ENCODE measurements at places on chromosomes 12 and 14.

DNA sequence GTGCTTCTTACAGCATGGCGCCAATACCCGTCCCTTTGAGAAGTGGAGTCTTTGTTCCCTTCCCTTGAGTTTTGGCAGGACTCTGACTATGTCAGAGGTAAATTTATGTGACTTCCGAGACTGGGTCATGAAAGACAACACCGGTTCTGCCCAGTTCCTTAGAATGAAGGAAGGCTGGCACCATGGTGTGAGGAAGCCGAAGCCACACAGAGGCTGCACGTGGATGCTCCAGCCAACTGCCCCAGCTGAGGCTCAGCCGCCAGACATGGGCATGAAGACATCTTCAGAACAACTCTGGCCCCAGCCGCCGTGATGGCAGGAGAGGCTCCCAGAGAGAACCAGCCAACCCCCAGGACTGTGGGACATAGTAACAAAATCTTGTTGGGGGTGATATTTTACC lies 111.2 kb downstream of the CALM1 start:
- DNase-seq, result no peak

DNA sequence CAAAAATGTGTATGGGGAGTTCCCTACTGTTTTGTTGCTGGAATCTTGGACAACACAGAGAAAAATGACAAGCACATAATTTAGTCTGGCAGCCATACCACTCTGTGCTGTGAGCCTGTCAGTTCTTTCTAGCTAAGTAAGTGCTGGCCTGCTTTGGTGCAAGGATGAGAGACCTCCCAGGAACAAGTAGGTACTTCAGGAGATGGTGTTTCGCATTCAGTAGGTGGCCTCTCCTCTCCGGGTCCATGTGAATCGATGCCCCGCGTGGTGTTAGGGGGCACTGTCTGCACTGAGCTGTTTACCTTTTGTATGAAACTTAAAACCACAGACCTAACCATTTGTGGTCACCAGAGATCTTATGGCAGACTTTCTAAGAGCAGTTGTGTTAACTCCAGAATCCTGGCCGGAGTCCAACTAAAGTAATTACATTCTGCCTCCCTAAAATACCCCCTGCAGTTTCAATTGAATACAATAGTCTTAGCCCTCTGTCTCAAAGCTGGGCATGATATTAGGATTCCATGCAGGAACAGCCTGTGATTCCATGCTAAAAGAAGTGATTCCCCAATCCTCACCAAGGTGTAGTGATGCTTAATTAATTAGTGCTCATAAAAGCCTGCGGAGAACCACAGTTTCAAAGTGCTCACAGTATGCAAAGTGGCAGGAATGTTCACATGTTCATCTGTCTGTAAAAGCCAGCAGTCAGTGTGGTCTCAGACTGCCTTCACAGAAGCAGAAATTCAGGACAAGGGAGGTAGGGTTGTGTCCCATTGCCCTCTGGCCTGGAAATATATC lies 64.2 kb downstream of the LLPH start:
- DNase-seq, result no peak

- no peak for DNase-seq
Observed at GRCh38 chr14:23605931-23606585, 27.5 kb upstream of the JPH4 start.

DNA sequence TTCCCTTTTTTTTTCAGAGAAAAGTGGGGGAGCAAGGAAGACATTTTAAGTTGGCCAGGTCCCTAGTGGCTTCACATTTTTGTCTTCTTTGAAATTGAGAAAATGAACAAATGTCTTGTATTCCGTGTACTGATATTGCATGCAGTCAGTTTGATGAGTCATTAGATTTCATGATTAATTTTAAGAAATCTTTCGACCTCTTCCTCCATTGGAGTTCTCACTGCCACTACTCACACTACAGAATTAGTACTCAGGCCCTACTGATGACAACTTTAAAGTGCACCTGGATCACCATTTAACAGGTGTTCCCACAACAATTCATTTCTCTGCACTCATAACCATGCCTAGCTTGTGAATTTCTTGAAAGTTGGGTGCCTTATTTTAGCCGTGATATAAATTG lies 50.5 kb downstream of the SAMD4A start:
- no peak for DNase-seq

DNA sequence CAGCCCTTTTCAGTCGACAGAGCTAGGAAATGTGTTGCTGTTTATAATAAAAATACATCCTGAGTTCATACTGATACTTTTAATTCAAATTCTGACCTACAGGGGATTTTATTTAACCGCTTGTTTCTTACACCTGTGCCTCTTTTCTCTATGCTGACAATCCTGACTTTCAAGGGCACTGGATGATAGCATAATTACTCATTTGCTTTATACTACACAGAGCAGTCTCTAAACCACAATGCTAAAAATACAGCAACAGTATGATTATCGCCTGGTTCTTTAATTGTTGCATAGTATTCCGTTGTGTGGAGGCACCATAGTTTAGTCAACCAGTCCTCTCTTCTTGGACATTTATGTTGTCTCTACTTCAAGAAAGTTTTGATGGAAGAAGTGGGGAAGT lies 372.9 kb downstream of the DPF3 start:
- DNase-seq, result no peak

GRCh38 chr14:106094654-106095189 lies 568.3 kb downstream of the TMEM121 start:
- no peak for DNase-seq

GRCh38 chr12:112906712-112907414 lies at the start of gene OAS1:
Gene OAS1 (plus strand): TSS chr12:112906962. CDS start chr12:112907040, 78 bp downstream.
- peak; percentile 22 for DNase-seq

DNA sequence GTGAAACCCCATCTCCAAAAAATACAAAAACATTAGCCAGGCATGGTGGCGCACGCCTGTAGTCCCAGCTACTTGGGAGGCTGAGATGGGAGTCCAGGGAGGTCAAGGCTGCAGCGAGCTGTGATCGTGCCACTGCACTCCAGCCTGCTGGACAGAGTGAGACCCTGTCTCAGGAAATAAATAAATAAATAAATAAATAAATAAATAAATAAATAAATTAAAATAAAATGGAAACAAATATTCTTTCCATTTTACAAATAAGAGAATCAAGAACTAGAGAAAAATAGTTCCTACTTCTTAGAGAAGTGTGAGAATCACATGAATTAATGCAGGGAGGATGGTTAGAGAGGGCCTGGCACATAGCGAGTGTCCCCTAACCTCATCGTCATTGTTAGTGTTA lies 53.7 kb downstream of the C12orf75 start:
- DNase-seq, result no peak

DNA sequence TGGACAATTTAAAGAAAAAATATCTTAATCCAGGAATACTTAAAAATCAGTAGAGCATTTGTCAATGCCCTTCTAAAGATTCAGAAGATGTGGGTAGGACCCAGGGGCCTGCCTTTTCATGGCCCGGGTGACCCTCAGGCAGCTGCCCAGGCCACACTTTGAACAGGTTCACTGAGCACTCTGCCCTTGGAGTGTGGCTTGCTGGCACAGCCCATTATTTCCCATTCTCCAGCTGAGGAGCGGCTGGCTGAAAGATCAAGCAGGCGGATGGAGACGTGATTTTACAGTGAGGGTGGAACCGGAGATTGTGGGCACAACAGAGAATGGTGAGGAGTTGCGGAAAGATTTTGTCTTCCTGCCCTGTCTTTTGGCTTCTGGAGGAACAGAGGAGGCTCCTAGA lies 7.1 kb upstream of the PRPH start:
- no peak for DNase-seq
